Gastroesophageal sphincter (tissue), 4 donors: ENCODE measurements at places on chromosomes 7 and 10.

DNA sequence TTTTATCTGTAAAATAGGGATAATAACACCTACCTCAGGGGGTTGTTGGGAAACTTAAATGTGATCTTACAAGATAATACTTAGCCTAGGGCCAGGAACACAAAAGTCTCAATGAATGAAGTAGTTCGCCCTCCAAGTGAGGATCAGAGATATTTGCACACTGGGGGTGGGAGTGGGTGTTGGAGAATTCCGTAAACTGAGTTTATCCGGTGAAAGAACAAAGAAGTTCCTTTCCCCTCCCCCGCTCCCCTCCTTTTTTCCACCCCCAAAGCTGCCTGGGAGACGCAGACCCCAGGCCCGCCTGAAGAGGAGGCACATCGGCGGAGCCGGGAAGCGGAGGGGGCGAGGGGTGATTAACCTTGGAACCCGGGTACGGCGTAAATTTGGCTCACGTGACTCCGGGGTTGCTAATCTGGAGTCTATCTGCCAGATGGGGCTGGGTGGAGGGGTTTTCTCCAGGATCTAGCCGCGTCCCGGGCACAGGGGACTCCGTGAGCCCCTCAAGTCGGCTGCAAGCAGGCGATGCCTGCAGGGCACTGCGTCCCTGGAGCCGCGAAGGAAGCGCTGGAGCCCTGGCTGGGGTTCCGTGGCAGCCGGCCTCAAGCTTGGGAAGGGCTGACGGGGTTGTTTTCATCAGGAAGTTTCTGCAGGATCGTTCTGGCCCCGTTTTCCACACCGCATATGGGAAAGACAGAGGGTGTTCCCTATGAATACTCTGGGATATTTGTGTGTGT is 1.4 kb upstream of the PODXL start:
- H3K27me3 ChIP-seq, result no peaks in the 10 kb centered on the region
- H3K27ac ChIP-seq, result peak overlapping the region; percentile 58
- H3K4me3 ChIP-seq, result peak overlapping the region; percentile 66
- no peak for ATAC-seq
- no peaks in the 10 kb centered on the region for H3K36me3 ChIP-seq

DNA sequence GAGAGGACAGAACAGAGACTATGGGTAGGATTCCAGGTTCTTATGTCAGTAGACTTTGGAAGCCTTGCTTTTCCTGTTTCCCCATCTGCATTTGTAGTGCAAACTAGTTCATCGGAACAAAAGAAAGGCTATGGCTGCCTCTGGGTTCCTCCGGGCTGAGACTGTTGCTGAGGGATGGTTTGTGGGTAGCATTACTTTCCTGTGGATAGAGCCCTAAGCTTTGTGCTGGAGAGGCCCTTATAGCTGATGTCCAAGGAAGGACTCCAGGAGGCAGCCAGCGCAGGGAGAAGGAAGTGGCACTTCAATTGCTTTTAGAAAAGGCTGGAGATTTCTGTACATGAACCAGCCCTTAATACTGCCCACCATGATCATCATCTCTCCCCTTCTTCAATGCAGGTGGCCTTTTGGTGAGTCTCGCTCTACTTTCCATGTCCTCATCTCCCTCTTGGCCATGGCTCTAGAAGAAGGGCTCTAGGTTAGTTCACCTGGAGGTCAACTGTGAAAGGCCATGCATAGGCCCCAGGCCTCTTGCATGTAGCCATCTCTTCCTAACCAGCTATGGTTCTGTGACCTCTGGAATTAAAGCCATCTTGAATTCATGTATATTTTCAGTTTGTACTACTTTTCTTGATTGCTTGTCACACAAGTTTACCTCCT is 15.4 kb downstream of the MXI1 start:
- no peaks in the 10 kb centered on the region for H3K27me3 ChIP-seq
- H3K4me1 ChIP-seq, result peaks cover 6% of the 10 kb centered on the region
- H3K27ac ChIP-seq, result peak overlapping the region; percentile 99
- ATAC-seq, result no peak
- H3K36me3 ChIP-seq, result no peaks in the 10 kb centered on the region

- no peak overlapping the region for H3K4me3 ChIP-seq
- no peaks in the 10 kb centered on the region for H3K27me3 ChIP-seq
Measured at GRCh38 chr7:37346761-37347160, 101.9 kb downstream of the ELMO1 start.

DNA sequence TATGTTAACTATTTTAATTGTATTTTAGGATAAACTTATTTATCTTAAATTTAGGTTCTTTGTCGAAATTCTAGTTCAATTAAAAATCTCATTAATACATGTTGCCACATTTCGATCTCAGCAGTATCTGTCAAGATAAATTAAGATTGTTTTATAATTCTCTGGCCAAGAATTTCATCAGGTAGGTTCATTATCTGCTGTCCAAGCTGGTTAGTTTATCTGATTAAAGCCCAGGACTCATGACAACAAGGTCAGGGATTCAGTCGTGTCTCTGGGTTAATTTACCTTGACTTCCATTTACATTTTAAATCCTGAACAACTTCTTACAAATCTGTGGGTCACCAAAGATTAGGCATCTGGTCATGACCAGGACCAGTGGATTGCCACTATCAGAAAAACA is 7.6 kb downstream of the STEAP4 start:
- no peaks in the 10 kb centered on the region for H3K27me3 ChIP-seq
- no peaks in the 10 kb centered on the region for H3K36me3 ChIP-seq
- H3K4me3 ChIP-seq, result no peak overlapping the region
- no peak for ATAC-seq

DNA sequence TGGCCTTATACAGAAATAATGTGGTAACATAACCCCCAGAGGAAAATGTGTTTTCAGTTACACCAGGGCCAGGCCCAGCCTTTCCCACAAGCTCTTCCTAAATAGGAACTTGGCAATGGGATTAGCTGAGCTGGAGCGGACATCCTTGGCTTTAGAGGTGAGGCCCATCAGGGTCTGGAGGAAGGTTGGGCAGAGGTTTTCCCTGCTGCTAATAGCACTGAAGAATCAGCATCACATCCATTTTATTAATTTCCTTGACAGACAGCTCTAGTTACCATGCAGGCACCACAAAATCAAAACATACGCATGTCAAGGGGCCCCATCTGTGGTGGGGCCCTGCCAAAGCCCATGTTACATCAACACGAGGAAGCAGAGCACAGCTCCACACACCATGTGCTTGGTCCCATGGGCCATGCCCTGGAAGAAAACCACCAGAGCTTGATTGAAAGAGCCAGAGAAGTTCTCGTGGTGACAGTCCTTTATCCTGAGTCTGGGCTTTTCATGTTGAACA is 566.6 kb downstream of the KCNMA1 start:
- peaks cover 61% of the 10 kb centered on the region for H3K4me1 ChIP-seq
- H3K36me3 ChIP-seq, result no peaks in the 10 kb centered on the region
- H3K4me3 ChIP-seq, result no peak overlapping the region
- H3K27ac ChIP-seq, result peak overlapping the region; percentile 32

GRCh38 chr7:90611115-90611514 is 15.0 kb downstream of the CDK14 start:
- no peak for ATAC-seq
- H3K4me1 ChIP-seq, result no peaks in the 10 kb centered on the region
- no peak overlapping the region for H3K4me3 ChIP-seq

DNA sequence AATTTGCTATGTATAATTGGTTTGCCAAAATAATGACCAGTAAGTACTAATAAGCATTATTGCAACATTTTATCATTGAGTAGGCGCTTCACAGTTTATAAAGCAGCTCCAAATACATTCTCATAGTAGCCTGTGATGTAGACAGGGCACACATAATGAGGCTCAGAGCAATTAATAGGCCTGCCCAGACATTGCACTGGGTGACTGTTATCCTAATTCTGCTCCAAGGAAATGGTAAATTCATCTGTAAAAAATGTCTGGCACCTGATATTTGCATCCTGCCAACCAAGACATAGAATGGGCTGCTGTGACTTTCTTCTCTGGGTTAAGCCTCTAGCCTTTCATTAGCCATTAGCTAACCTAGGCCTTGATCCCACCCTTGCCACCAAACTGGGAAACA is 97.6 kb downstream of the SEM1 start:
- H3K27me3 ChIP-seq, result no peaks in the 10 kb centered on the region
- H3K4me1 ChIP-seq, result no peaks in the 10 kb centered on the region
- H3K4me3 ChIP-seq, result no peak overlapping the region
- H3K27ac ChIP-seq, result no peak overlapping the region
- no peaks in the 10 kb centered on the region for H3K36me3 ChIP-seq
- no peak for ATAC-seq

DNA sequence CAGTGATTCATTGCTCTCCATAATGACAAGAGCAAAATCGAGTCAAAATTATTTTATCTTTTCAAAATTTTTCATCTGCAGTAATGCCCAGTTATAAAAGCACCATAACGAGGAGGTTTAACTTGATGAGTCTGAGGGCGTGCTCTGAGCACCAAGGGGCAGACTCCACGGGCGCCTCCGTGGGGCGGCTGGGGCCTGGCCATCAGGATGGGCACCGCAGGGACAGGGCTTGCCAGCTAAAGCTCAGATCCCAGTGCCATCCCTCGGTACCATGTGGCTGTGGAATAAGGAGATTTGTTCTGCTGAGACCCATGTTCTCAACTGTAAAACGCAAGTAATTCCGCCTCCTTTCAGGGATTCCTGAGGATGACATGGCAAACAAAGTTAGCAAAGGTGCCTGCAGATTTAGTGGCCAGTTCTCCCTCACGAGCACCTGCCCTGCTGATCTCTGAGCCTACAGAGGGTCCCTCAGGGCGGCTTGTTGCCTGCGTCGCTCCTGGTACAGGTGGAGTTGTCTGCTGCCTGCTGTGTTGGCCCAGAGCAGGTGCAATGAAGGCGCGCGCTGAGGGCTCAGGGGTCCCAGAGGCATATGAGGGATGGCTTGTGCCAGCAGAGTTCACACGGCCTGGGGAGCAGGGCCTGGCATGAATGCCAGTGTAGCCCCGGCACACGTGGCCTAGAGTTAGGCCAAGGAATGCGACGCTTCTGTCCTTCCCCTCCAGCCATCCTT is 584.4 kb downstream of the TCERG1L start:
- H3K27ac ChIP-seq, result no peak overlapping the region
- H3K4me3 ChIP-seq, result no peak overlapping the region
- no peak for ATAC-seq
- no peaks in the 10 kb centered on the region for H3K4me1 ChIP-seq
- no peaks in the 10 kb centered on the region for H3K36me3 ChIP-seq

DNA sequence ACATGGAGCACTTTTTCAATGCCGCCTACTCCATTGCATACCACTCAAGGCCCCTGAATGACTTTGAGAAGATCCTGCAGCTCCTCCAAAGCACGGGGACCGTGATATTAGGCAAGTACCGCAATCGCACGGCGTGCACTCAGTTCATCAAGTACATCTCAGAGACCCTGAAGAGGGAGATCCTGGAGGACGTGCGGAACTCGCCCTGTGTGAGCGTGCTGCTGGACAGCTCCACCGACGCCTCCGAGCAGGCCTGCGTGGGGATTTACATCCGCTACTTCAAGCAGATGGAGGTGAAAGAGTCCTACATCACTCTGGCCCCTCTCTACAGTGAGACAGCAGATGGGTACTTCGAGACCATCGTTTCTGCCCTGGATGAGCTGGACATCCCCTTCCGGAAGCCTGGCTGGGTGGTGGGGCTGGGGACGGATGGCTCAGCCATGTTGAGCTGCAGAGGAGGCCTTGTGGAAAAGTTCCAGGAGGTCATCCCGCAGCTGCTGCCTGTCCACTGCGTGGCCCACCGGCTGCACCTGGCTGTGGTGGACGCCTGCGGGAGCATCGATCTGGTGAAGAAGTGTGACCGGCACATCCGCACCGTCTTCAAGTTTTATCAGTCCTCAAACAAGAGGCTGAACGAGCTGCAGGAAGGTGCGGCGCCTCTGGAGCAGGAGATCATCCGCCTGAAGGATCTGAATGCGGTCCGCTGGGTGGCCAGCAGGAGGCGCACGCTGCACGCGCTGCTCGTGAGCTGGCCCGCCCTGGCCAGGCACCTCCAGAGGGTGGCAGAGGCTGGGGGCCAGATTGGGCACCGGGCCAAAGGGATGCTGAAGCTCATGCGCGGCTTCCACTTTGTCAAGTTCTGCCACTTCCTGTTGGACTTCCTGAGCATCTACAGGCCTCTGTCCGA is 12.7 kb upstream of the ATP6V0E2 start:
- no peak overlapping the region for H3K4me3 ChIP-seq
- no peaks in the 10 kb centered on the region for H3K36me3 ChIP-seq
- no peak for ATAC-seq
- no peaks in the 10 kb centered on the region for H3K4me1 ChIP-seq
- H3K27ac ChIP-seq, result no peak overlapping the region

GRCh38 chr7:139842401-139843210 is 13.5 kb downstream of the TBXAS1 start:
- H3K4me3 ChIP-seq, result no peak overlapping the region
- H3K4me1 ChIP-seq, result no peaks in the 10 kb centered on the region
- no peak for ATAC-seq
- H3K27ac ChIP-seq, result no peak overlapping the region
- H3K27me3 ChIP-seq, result no peaks in the 10 kb centered on the region

- H3K27ac ChIP-seq, result no peak overlapping the region
- H3K4me3 ChIP-seq, result no peak overlapping the region
- no peaks in the 10 kb centered on the region for H3K27me3 ChIP-seq
Measured at GRCh38 chr10:81027223-81027622, 489.5 kb downstream of the SH2D4B start.

- no peaks in the 10 kb centered on the region for H3K4me1 ChIP-seq
- no peaks in the 10 kb centered on the region for H3K27me3 ChIP-seq
- H3K36me3 ChIP-seq, result no peaks in the 10 kb centered on the region
- ATAC-seq, result no peak
- H3K27ac ChIP-seq, result no peak overlapping the region
Measured at GRCh38 chr10:33721509-33721908, 387.0 kb upstream of the NRP1 start.

GRCh38 chr10:106618646-106619045 is 545.9 kb downstream of the SORCS1 start:
- H3K4me3 ChIP-seq, result no peak overlapping the region
- H3K27me3 ChIP-seq, result no peaks in the 10 kb centered on the region
- no peak overlapping the region for H3K27ac ChIP-seq
- no peak for ATAC-seq
- H3K36me3 ChIP-seq, result no peaks in the 10 kb centered on the region
- peaks cover 11% of the 10 kb centered on the region for H3K4me1 ChIP-seq

DNA sequence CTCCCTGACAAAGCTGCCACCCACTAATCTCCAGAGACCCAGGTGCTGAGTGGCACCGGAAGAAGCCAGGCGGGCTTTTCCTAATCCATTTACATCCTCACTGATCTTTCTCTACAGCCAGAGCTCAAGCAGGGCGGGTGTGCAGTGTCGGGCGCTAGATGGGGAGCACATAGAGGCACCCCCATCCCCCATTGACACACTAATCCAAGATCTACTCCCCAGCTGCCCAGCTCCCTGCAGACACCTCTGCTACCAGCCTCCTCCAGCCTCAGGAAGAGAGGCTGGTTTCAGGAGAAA is 22.2 kb downstream of the FRMPD2 start:
- H3K4me3 ChIP-seq, result no peak overlapping the region
- H3K36me3 ChIP-seq, result no peaks in the 10 kb centered on the region
- ATAC-seq, result no peak
- H3K4me1 ChIP-seq, result no peaks in the 10 kb centered on the region

- no peaks in the 10 kb centered on the region for H3K27me3 ChIP-seq
- ATAC-seq, result no peak
- H3K4me3 ChIP-seq, result no peak overlapping the region
- H3K4me1 ChIP-seq, result no peaks in the 10 kb centered on the region
Measured at GRCh38 chr10:22534849-22535604, 179.4 kb downstream of the PIP4K2A start.

- peaks cover 13% of the 10 kb centered on the region for H3K4me1 ChIP-seq
- ATAC-seq, result peak; percentile 35
- H3K4me3 ChIP-seq, result no peak overlapping the region
- H3K27me3 ChIP-seq, result no peaks in the 10 kb centered on the region
- H3K27ac ChIP-seq, result peak overlapping the region; percentile 99
- no peaks in the 10 kb centered on the region for H3K36me3 ChIP-seq
Measured at GRCh38 chr10:100370714-100371481, 23.9 kb downstream of the SCD start.
